Activated naive CD4-positive, alpha-beta T cell (primary cell): ENCODE measurements at places on chromosomes 4 and X.

GRCh38 chr4:75718529-75718928 lies 5.8 kb upstream of the USO1 start:
- no peak for DNase-seq

- no peak for DNase-seq
Observed at GRCh38 chr4:42627885-42628646, 28.8 kb downstream of the ATP8A1 start.

- no peak for DNase-seq
Observed at GRCh38 chr4:87356832-87357526, 34.0 kb downstream of the HSD17B11 start.

DNA sequence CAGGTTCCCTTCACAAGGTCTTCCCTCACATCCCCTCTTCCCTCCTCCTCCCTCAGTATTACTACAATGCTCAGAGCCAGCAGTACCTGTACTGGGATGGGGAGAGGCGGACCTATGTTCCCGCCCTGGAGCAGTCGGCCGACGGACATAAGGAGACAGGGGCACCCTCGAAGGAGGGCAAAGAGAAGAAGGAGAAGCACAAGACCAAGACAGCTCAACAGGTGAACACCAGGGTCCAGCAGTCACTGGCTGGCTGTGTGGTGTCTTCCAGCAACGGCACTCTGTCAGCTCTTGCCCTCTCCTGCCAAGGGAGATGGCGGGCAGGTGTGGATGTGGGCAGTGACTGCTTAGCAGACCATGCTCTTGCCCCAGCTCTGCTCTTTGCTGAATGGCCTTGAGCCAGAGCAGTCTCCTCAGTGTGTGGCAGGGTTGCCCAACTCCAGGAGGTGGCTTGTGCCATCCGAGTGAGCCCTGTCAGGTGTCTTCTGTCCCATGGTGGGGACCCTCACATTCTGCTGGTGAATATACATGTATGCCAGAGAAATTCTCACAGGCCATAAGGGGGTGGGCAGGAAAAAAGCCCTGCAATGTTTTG lies 11.4 kb upstream of the UBA1 start:
- DNase-seq: no peak

DNA sequence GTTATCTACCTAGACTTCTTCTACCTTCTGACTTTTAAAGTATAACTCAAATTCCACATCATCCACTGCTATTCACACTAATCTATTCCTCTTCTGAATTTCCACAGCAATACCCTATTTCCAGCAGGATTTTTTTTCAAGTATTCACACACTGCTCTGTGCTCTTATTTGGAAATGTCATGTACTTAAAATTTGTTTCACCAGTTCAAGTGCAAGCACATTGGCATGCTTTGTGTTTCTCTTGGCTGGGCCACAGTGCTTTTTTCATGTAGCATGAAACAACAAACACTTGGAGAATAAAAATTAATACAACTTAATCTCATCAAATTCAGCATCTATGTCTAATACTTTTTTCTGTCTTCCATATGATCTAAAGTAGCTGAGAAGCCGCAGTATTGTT lies 161.8 kb upstream of the PCDH18 start:
- no peak for DNase-seq

GRCh38 chr4:87219632-87220093 lies 755 bp downstream of the KLHL8 start:
- DNase-seq: no peak

DNA sequence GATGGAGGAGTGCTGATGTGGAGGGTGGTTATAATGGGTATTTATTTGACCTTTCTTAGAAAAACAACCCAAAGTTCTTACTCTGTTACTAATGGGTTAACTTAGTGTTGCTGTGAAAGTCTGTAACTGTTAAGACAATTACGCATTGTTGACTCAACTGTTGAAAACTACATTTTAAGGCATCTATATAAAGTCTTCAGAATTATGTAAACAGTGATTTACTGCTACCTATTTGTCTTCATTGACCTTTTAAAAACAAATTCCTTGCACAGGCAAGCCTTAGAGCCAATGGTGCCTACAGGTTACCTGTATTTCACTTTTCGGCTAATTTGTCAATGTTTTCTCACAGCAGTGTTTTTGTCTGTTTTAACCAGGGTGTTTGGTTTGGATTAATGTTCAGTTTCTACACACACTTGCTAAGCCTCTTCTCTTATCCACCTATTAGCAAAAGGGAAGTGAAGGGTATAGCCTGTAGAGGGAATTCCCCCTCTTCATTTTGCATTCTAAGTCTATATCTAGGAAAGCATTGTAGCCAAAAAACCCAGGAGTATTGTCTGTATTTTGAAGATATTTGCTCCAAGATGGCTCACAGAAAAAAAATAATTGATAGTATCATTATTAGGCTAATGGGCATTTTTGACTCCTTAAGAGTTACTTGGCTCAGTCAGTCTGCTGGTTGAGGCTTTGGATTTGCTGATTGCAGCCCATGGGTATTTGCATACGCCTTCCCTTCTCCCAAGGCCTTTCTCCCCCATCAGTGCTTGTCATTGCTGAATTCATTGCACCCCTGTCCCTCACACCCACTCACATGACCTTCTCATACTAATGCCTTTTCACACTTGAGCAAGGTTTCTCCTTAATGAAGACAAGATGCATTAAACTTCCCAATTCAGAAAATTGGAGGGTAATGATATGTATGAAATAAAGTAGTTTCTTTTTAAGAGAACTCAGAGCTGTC lies 30.5 kb downstream of the AFF1 start:
- no peak for DNase-seq

- no peak for DNase-seq
Observed at GRCh38 chrX:79153348-79153747, 8.9 kb downstream of the GPR174 start.

DNA sequence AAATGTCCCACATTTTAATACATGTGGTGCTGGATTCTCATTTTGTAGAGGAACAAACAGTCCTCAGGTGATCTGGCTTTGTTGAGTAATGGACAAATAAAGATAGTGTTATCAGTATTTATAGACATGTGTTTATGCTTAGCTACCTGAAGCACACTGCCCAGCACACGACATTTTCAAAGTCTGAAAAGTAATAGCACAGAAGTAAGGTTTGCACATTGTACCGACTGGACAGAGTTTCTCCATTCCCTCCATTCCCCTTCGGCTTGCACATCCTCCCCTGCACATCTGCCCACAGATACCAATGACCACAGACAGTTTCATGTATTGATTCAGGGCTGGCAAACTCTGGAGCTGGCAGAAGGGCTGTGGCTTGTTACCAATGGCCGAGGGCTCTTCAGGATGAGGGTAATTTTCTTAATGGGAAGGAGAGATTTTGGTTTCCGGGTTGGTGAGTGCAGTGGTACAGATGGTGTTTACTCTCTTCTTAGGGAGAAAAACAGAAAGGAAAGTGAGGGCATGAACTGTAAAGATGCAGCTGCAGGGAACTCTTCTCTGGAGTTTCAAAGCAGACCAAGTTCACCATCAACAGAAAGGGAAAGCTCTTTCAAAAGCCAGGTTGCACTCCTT lies 2.3 kb downstream of the GRPR start:
- DNase-seq: no peak

DNA sequence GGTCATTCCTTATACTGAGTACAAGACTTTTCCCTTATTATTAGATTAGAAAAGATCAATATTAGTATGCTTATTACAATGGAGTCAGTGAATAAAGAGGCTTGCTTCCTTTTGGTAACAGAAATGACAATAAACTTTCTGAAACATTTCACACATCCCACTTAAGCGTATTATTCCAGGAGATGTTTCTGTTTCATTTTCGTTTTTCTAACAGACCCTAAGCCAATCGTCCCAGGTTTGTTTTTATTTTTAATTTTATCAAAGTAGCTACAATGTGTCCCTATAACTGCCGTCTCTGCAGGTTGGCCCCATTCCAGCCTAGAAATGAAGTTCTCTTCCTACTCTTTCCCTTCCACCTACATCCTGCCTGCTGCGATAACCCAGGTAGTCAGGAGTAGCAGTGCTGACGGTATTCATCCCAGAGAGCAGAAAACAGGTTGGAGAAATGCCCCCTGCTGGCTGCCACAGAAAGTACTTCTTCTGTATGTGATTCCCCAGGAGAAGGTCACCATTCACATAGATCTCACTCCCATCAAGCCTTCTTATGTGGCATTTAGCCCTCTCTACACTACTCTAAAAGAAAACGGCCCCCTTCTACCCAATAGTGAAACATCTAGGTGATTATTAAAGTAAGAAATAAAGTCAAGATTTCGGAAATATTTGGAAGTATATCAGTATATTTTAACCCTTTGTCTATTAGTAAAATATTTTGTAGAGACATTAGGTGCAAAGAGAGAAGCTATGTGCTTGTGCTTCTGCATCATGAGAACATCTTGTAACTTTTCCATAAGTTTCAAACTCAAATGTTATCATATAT lies 40.4 kb downstream of the ENPEP start:
- peak; percentile 46 for DNase-seq

GRCh38 chr4:111631215-111631999 lies 513.8 kb upstream of the FAM241A start:
- no peak for DNase-seq

DNA sequence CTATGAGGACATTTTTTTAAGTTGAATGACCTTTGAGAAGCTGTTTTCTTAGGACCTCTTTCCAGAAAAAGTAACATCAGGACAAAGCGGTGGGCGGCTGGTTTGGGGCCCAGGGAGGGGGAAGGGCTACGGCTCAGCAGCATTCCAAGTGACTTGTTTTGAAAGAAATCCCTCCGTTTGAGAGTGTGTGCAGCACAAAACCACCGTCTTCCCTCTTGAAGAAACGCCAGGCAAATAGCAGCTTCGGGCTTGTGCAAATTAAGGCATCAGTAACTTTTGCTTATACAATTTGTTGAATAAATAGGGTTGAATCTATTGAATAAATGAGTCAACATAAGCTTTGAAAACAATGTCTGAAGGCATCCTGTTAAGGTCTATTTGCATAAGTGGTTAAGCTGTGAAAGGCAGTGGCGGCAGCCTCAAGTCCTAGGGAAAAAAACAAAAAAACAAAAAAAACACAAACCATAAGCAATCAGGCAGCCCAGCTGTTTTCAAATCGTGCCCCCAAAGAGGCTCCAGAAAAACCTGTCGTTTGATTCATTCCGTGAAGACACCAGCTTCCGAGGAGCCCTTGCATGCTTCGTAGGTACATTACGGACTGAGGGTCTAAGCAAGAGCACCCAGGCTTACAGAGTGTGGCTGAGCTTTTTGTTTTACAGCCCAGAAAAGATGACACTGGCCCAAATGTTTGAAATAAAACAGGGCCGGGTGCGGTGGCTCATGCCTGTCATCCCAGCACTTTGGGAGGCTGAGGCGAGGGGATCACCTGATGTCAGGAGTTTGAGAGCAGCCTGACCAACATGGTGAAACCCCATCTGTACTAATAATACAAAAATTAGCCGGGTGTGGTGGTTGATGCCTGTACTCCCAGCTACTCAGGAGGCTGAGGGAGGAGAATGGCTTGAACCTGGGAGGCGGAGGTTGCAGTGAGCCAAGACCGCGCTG lies 103.7 kb downstream of the CRLF2 start:
- DNase-seq: no peak

- no peak for DNase-seq
Observed at GRCh38 chr4:145703850-145704497, 24.0 kb downstream of the C4orf51 start.

- no peak for DNase-seq
Observed at GRCh38 chr4:165288639-165289422, 38.6 kb upstream of the MSMO1 start.

DNA sequence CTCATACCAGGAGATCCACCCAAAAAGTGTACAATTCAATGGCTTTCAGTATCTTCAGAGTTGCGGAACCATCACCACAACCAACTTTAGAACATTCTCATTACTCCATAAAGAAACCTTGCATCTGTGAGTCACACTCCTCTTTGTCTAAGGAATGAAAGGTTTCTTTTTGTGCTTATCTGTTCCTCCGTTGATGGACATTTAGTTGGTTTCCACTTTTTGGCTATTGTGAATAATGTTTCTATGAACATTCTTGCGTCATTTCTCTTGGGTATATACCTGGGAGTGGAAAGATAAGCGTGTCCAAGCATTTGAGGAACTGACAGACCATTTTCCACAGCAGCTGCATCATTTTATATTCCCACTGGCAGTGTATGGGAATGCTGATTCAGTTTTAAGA lies 10.6 kb downstream of the FAM184B start:
- no peak for DNase-seq

DNA sequence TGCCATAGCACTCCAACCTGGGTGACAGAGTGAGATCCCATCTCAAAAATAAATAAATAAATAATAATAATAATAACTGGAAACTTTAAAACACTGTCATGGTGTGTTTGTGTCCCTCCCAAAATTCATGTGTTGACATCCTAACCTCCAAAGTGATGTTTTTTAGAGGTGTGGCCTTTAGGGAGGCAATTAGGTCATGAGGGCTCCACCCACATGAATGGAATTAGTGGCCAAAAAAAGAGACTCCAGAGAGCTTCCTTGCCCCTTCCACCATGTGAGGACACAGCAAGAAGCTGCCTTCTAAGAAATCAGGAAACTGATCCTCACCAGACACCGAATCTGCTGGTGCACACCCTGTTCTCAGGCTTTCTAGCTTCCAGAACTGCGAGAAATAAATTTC lies 23.8 kb upstream of the RAPGEF2 start:
- DNase-seq: no peak

GRCh38 chr4:15653864-15654592 lies 1.1 kb downstream of the FBXL5 start:
- no peak for DNase-seq

DNA sequence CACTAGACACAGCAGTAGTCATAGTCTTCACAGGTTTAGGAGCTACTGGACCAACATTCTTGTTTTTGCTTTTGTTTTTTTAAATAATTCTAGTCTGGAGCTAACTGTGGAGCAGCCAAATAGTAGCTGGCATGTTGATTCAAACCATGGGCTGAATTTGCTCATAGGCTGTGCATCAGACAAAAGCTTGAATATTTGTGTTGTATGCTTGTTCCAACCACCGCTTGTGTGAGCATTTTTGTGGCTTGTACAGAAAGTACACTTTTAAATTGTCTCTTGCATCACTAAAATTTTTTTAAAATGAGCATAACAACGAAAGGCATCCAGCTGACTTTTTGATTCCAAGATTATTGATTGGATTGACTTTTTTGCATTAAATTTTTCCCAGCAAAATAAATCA lies 39.6 kb downstream of the CCNI start:
- DNase-seq: no peak

- DNase-seq: no peak
Observed at GRCh38 chrX:14386981-14387380, 142.4 kb upstream of the GLRA2 start.

GRCh38 chr4:70997546-70997945 lies 4.1 kb downstream of the DCK start:
- no peak for DNase-seq

- DNase-seq: no peak
Observed at GRCh38 chrX:155262970-155263754, 1.1 kb downstream of the RAB39B start.
